ENCODE measurements at places on chromosomes 7 and 10.

- DNase-seq, result no peak
Measured at GRCh38 chr10:8975535-8975934, 921.0 kb downstream of the GATA3 start.

GRCh38 chr7:84291756-84292155 lies 97.2 kb upstream of the SEMA3A start:
- no peak for DNase-seq

- no peak for DNase-seq
Measured at GRCh38 chr7:46545790-46546189, 624.7 kb upstream of the IGFBP3 start.

GRCh38 chr10:4082861-4083260 lies 297.9 kb upstream of the KLF6 start:
- DNase-seq, result no peak

DNA sequence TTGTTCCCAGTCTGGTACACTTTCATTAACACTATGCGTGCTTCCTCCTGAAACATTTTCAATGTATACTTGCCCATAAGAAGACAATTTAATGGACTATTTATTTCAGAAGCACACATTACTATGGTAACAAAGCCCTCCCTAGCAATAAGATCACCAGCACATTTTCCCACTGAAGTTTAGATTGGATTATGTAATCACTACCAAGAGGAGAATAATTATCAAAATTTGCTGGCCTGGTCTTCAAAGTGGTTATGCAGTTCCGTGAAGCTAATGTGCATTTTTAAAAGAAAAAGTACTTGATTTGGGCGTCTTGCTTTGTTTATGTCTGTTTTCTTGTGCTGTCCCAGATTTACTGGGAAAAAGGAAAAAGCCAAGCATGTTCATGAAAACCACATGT lies 61.9 kb downstream of the AP3M1 start:
- DNase-seq, result no peak

DNA sequence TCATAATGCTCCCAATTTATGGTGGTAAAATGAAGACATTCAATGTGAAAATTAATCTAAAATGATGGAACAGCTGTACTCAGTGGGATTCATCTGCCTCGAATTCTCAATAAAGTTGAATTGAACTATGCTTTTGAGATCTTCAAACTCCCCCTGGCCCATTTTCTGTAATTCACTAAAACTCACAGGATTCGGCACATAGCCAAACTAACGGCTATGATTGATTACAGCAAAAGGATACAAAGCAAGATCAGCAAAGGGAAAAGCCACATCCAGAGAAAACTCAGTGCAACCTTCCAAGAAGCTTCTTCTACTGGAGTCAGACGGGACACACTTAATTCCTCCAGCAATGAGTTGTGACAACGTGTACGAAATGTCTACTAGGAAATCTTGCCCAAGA lies 307.5 kb downstream of the CNTNAP2 start:
- DNase-seq, result no peak

- no peak for DNase-seq
Measured at GRCh38 chr10:122849090-122849489, 3.4 kb upstream of the CUZD1 start.
